ENCODE measurements at places on chromosomes 5 and 9.

- peak; percentile 2 for DNase-seq
Observed at GRCh38 chr5:102090770-102091169, 205.3 kb downstream of the SLCO4C1 start.

DNA sequence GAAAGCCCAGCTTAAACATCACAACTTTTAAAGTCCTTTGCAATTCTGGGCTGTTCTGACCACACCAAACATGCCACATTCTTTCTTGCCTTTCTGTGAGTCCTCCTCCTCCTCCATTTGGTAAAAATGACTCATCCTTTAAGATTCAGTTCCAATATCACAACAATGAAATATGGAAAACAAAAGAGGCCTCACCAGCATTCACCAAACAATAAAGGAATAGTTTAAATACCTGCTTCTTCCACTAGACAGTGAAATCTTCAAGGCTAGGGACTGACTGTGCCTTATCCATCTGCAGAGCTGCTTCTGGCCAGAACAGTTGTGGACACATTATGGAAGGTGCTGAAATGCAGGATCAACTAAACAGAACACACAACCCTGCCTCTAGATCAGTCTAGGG lies 36.0 kb downstream of the NR6A1 start:
- DNase-seq: no peak

- DNase-seq: no peak
Observed at GRCh38 chr9:134423166-134423565, 96.9 kb downstream of the RXRA start.

GRCh38 chr9:12880406-12881015 lies 105.7 kb downstream of the LURAP1L start:
- DNase-seq: no peak

DNA sequence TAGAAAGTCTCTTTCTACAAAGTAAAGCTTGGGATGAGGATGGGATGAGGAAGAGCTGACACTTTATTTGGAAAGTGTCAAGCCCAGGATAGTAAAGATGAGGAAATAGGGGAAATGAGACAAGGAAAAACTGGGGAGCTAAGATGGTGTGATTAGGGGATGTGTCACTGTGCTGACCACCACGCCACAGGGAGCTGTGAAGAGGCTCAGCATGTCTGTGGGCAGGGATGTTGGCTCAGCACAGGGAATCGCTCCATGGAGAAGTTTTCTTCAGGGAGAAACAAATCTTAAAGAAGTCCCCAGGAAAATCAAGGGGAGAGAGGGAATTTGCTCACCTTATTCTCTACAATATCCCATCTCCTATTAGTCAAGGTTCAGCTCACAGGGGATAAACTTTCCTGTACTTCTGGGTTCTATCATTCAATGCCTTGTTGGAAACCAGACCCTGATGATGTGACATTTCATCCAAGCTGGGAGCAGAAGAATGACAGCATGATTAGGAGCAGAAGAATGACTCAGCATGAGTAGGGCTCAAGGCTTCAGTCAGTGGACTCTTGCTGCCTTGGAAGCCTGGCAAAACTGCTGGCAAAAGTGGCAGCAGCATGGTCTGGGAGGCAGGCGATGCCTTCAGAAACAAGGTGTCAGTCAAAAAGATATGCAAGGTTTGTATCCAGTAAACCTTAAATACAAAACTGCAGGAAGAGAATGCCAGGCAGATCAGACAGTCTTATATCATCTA lies 4.9 kb downstream of the HSPB3 start:
- no peak for DNase-seq

DNA sequence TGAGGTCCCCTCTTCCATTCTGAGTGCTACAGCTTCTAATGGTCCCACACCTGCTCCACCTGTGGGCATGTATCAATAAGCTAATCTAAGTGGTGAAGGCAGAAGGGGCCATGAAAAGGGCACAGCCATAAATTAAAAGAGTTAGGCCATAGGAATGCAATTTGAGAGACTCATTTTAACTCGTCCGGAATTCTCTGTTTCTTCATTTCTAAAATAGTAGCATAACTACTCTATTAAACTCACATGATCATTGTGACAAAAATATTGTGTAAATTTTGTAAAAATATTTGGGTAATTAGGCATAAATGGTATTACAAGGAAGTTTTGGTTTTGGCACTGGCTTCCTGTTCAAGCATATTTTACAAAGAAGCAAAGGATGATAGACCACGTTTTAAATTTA lies 103.1 kb upstream of the TXNDC8 start:
- no peak for DNase-seq

DNA sequence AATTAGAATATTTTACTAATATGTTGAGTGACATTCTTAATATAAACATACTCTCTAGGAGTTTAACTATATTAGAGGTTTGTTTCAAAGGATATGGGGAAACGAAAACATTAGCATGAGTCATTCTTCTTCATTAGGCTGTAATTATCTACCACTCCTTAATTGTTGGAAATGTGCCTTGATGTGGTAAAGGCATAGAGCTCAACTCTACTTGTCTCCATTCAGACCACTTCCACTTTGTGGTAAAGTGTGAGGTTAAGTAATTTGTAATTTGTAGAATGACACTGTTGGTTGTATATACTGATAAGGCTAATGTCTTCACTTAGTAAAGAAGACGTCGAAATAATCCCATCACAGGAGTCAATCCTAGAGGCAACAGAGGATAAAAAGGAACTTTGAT lies 58.1 kb downstream of the HAPLN1 start:
- no peak for DNase-seq

DNA sequence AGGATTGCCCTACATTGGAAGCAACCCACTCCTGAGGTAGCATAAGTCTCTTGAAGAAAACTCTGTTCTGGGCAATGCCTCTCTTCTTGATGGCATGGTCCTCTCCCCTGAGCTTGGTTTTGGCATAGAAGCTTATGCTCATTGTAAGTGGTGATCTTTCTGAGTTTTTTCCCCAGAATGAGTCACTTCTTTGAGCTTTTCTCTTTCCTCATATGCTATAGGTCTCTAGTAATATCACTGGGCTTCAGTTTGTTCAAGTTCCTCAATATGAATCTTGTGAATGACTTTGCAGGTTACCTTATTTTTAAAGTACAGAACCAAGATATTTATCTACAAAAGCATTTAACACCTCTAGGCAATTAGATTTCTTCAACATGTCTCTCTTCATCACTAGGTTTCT lies 76.5 kb upstream of the ATG10 start:
- no peak for DNase-seq

GRCh38 chr9:130835441-130836298 lies 616 bp downstream of the ABL1 start:
- DNase-seq: peak; percentile 48

DNA sequence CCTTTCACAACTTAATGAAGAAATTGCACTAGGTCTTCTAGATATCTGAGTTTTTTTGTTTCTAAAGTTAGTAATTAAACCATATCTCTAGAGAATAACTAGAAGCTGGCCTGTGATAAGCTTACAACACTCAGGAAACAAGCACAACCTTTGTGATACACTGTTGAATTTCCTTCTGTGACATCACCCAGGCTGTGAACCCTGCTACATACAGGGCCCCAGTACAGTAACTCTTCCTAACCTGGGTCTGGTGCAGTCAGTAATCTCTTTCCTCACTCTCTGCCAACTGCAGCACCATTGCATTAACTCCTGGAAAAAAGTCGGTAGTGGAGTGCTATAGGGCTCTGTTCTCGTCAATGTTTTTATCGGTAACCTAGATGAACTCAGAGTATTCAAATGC lies 10.6 kb upstream of the IGFBPL1 start:
- no peak for DNase-seq

DNA sequence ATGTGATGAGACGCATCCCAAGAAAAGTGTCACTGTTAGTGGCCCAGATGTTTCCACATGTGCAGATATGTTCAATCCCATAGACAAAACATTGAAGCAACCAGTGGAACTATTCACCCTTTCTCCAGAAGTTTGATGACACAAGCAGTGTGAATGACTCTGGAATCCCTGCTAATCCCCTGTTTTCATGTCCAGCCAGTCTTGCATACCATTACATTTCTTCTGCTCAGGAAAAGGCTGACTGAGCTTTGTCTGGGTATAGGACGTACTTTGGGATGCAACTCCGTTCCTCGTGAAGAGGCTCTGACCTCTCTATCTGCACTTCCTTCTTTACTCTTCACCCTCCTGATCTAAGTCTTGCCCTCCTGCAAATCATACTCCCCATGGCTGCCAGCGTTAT lies 172.4 kb downstream of the NTRK2 start:
- no peak for DNase-seq

- no peak for DNase-seq
Observed at GRCh38 chr5:57097526-57097925, 76.3 kb upstream of the GPBP1 start.

- no peak for DNase-seq
Observed at GRCh38 chr5:11045411-11045810, 284.4 kb upstream of the DAP start.

GRCh38 chr9:127159325-127159801 lies 36.9 kb upstream of the ANGPTL2 start:
- DNase-seq: peak; percentile 6

DNA sequence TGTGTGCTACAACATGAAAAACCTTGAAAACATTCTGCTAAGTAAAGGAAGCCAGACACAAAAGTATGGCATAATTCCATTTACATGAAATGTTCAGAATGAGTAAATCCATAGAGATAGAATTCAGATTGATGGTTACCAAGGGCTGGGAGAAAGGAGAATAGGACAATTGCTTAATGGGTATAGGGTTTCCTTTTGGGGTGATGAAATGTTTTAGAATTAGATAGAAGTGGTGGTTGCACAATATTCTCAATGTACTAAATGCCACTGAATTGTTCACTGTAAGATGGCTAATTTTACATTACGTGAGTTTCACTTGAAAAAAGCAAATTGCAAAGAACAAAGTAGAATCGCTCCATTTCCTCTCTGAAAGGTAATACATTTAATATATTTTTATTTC lies 43.0 kb upstream of the GAS1 start:
- no peak for DNase-seq

- DNase-seq: no peak
Observed at GRCh38 chr5:10636363-10637142, 72.7 kb downstream of the ANKRD33B start.

DNA sequence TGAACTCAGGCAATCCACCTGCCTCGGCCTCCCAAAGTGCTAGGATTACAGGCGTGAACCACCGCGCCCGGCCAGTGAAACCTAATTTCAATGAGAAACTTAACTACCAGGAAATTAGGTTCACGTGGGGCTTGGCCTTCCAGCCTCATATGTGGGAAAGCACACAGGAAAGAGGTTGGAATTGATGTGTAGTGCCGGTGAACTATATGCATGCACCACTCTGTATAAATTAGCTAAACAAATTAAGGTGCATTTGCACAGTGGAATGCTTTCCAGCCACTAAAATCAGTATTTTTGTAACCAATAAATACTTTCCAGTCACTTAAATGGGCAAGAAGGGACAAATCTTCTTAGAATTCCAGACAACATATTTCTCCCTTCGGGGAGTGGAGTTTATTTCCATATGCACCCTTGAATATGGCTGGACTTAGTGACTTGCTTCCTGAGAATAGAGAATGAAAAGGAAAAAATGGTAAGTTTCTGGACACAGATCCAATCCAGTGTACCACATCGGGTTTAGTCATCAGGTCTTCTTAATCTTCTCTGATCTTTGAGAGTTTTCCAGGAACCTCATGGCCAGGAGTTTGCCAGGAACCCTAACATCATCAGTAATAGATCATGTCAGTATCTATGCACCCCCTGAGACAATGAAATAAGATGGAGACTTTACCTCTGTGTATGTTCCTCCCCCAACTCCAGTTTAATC lies 24.9 kb downstream of the ATOX1 start:
- no peak for DNase-seq

- no peak for DNase-seq
Observed at GRCh38 chr9:96135753-96136290, 166.2 kb downstream of the HSD17B3 start.

DNA sequence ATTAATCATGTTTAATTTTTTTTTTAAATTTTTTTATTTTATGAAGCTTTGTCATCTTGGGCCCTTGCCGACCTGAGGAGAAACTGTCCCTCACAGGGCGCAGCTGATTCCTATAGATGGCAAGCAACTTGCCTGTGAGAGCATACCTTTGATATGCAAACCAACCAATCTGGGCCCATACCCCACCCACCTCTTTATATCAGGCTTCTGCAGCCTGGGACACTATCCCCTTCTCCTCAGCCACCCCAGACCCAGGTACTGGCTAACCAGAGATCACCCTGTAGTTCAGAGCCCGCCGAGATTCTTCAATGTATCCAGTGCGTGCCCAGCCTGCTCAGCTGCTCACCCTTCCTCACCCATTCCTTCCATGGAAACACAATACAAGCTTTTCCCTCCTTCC lies 18.7 kb upstream of the AGGF1 start:
- DNase-seq: no peak

DNA sequence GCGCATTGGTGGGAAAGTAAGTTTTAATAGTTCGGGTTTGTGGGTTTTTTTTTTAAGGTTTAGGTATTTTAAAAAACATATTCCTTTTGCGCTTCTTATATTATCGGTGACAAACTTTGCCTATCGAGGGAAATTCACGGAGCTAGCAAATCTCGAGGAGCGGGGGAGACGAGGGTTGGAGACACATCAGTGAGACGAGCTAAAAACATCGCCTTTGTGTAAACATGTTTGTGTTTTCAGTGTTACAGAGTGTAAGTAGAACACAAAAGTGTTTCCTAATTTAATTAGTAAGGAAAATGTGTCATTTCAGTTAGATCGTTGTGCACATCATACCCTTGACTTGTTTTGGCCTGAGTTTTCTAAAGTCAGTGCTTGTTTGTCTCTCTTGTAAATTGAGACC lies 945 bp downstream of the BTF3 start:
- no peak for DNase-seq

DNA sequence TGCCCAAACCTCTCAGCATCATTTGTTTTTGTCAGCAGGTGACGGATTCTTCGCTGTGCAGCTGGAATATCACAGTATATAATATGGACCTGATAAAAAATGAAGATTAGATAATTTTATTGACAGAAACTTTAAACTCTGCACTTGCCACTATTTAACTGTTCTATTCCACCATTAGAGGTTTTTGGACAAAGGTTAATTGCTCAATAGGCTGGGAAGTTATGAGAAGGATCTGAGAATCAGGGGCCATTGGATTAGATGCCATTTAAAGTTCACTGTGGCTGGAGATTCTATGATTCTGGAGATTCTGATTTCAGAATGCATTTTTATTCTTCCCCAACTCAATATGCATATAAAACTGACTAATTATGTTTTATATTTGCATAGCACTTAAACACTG lies 59.8 kb upstream of the ANXA1 start:
- no peak for DNase-seq

DNA sequence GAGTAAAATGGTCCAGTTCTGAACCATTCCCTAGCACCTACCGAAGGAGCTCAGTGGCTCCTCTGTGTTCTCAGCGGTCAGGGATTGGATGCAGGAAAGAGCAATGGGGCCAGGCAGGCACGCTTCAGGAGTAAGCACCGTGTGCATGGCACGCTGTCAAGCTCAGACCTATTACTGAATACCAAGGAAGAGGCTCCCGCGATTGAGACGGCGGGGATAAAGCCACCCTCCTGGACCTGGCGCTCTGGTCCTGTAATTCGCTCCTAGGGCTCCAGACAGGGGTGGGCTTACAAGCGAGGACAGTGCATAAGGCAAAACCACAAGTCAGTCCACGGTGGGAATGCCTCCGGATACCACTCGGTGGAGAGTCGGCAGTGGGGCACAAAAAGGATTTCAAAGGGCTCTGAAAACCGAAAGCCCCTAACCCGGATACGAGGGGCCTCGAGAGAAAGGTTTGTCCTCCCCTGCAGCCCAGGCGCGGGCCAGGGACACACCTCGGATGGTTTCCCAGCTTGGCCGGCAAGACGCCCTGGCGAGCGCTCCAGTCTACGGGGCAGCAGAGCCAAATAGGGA lies 988 bp downstream of the OXCT1 start:
- no peak for DNase-seq

All from SW 1271 (cell line).